AG04449 (cell line): ENCODE measurements at places on chromosomes 11 and 22.
A peak's percentile ranks its signal among the peaks of the same experiment; 100 is the strongest.

DNA sequence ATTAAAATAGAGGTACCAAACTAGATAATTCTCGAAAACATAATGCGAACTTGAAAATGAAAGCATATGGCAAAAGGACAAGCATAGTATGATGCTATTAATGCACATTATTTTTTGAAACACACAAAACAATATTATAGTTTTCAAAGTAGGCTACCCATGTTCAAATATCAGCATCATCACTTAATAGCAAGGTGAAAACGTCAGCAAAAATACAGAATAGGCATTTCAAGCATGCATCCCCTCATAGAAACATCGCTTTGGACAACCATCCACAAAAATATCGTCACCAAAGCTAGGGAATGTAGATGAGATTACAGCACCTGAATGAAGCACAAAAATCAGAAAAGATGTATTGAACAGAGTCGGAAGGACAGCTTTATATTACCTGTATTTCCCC lies 814.5 kb upstream of the LRRC4C start:
- DNase-seq: no peak

DNA sequence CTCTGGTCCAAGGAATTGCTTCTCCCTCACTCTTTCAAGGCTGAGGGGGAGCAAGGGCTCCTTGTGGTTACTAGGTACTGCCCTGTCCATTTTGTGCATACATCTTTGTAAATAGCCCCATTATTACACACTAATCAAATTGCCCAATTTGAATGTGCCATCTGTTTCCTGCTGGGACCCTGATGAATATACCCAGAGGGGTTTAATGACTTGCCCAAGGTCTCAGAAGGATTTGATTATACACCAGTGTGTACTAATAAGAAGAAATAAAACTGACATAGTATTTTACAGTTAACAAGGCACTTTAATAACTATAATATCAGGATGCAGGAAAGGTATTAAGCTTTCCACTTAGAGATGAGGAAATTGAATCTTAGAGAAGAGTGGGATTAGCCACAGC lies 64.6 kb upstream of the PTPRJ start:
- DNase-seq: no peak

DNA sequence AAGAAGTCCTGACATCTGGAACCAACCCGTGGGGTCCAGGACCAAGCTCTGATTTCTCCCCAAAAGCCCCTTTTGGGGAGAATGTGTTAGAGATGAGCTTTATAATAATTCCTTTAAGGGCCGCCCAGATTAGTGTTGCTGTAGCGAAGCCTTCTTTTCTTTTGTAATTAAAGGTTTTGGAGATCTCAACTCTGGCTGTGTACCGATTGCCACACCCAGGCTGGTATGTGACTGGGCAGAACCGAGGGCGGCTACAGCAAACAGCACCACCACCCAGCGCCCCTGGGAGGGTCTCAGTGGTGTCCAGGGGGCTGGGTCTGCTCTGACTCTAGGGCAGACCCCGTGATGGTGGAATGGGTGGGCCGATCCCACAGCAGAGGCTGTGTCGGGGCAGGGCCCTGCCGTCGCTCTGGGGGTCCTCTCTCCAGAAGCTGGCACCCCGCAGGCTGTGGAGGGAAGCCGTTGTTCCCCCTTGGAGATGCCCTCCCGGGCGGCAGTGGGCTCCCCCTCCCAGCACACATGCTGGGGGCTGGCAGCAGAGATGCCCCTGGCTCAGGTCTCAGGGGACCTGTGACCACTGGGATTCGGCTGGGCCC lies 31.0 kb downstream of the TPCN2 start:
- no peak for DNase-seq

DNA sequence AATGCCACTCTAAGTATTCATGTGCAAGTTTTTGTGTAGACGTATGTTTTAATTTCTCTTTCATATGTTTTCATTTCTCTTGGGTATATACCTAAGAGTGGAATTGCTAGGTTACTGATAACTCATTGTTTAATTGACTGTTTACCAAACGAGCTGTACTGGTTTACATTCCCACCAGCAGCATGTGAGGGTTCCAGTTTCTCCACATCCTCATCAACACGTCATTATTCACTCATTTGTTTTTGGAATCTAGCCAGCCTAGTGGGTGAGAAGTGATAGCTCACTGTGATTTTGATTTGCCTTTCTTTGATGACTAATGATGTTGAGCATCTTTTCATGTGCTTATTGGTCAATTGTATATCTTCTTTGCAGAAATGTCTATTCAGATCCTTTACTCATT lies 4.0 kb downstream of the ANKRD13D start:
- DNase-seq: no peak

DNA sequence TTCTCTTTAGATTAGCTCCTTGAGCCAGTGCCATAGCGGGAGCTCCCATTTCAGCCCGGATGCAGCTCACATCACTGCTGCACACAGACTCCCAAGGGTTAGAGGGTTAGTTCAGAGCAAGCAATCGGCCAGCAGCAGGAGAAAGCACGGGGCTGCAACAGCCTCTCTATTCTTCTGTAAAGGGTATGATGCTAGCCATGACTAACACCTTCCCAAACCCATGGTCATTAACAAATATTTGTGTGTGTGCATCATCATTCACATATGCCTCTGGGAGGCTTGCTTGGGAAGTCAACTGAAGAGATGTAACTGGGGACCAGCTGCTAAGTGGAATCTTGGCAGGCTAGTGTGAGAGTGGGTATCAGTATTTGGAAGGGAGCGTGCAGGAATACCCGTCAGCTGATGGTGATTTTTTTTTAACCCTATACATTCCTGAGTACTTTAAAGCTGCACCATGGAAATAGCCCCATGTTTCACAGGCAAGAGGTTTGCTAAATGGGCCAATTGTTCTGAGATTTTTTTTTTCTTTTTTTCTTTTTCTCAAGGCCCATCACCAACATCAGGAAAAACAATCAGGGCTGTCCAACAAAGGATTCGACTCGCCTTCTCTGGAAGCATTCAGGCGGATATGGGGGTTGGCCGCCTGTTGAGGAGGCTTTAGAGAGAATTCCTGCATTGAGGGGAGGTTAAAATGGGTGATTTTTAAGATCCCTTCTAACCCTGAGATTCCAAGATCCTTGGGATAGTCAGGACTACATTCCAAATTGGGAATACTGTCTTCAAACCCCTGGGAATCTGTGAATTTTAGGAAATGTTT lies 33.2 kb upstream of the CCDC89 start:
- peak; percentile 99 for DNase-seq

DNA sequence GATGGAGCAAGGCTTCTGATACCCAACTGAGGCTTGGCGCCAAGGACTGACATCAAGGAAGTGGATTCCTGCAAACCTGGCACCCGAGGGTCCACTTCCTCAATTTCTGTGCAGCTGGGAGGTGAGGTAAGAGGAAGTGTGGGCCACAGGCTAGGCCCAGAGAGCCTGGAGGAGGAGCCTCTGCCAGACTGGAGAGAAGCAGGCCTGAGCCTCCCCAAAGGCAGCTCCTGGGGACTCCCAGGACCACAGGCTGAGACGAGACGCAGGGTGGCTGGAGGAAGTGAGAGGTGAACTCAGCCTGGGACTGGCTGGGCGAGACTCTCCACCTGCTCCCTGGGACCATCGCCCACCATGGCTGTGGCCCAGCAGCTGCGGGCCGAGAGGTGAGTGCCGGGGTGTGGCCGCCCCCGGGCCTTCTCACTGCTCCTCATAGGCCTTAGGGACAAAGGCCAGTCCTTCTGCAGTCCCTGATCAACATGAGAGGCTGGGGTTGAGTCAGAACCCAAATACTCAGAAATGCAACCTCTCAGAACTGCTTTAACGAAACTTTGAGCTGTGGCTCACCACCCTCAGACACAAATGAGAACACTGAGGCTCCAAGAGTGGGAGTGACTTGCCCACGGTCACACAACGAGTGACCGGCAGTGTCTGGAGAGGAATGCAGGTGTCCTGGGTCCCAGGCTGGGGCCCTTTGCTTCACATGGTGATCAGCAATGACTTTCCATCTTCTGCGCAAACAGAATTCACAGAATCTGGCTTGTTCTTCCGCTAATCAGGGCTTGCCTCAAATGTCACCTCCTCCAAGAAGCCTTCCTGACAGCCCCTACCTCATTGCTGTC lies at the start of gene NCF4:
Gene NCF4, plus strand, starts transcription at position 186 of the 839 bp plus-strand sequence. Its CDS starts 166 bp downstream, at position 352.
- DNase-seq: no peak

DNA sequence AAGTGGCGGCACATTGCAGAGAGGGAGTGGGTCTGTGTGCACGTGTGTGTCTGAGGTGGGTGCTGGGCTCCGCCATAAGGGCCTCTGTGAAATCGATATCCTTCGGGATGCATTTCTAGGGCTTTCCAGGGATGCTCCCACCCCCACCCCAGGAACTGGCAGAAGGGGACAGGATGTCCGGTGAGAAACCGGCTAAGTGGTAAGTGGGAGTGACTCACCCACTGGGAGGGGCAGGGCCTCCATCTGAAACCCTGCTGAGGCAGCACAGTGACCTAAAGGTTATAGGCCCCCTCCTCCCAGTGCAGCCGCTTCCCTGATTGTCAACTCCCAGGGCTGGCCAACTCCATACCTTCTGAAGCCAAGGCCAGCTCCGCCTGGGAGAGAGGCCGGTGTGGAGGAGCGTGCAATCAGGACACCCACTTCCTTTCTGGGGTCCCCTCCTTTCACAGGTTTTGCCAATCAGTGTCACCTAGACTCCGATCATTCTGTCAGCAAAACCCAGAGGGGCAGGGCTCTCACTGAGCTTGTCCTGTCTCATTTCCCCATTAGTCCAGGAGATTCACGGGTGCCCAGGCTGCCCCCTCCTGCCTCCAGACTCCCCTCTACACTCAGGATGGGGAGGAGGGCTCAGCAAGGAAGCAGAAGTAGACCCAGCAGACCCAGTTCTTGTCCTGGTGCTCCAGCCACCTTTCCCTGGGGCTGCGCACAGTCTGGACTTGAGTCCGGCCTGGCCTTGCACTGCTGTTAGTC lies 44.5 kb downstream of the NECTIN1 start:
- DNase-seq: no peak

GRCh38 chr22:47698906-47699305 lies 936.5 kb downstream of the TBC1D22A start:
- no peak for DNase-seq

DNA sequence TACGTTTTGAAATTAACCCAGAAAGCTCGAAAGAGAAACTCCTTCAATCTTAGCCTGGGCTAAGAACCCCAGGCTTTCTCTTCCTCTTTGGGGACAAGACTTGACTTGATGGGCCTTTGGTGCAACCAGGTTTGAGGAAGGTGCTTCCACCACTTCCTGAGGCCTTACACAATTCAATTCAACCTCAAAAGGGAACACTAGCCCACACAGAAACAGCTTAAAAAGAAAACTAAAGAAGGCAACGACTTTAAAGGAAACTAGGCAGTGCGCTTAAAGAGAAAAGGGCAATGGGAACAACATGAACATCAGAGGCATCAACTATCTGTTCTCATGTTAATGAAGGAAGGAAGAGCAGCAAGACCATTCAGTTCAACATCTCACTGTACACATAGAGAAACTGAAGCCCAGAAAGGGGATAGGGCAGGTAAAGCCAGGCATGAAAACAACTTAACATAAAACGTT lies 24.8 kb downstream of the PAK1 start:
- DNase-seq: no peak

- DNase-seq: no peak
Measured at GRCh38 chr11:11046781-11047180, 188.9 kb upstream of the ZBED5 start.

DNA sequence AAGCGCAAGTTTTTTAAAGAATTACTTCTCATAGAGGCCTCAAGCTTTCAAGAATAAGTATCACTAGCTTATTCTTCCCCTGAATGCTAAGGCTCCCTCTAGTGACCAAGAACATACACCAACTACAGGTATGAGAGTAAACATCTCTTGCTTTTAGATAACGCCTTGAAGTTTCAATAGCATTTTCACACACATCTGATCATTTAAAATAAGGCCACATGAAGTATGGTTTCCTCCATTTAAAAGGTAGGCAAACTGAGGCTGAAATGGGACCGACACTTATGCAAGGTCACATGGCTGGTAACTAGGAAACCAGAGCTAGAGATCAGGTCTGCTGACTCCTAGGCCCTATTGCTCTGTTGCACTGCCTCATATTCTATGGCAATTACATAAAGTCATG lies 66.5 kb downstream of the CCDC34 start:
- no peak for DNase-seq

GRCh38 chr11:98630736-98631135 lies 390.0 kb upstream of the CNTN5 start:
- no peak for DNase-seq

DNA sequence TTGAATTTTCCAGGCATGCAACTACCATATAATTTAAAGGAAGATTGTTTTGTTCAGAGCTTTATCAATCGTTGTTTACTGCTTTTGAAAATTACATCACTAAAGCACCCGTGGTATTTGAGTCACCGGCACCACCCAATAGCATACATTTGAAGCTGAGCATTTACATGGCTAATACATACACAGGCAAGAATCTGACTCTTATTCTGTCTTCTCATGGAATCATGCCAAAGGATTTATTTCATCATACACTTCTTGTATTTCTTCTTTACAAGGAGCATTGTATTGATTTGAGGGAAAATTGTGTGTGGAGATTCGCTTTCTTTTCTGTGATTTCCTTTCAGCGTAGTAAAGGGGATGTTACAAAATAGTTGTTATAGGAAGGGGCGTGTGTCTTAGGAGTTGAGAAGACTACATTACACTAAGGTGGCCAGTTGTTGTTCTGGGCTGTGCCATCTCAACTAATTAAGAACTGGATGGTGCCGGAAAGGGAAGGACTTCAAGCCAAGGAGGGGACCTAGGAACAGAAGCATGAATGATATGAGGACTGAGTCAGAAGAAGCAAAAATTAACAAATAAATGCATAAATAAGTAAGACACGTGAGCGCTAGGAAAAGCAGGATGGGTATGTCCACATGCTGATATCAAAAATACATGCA lies 12.9 kb upstream of the CD3E start:
- no peak for DNase-seq

DNA sequence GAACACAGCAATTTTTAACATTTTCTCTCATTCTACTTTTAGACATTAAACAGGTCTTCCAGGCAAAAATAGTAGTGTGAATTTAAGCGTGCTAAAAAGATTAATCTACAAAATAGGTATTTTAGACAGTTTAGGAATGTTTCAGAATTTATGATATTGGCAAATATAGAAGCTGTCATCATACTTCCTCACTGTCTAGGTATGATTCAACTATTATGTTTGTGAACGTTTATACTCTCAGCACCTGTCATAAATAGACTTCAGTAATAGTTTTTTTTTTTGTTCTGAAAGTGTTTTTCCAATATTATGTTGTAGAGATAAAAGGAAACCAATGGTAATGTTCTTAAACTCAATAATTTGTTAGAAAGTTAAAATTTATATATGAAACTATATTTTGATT lies 103.0 kb downstream of the ARHGAP42 start:
- no peak for DNase-seq

GRCh38 chr11:122563761-122564160 lies 91.8 kb upstream of the UBASH3B start:
- DNase-seq: no peak

GRCh38 chr11:117037975-117038350 lies 60.3 kb downstream of the SIK3 start:
- DNase-seq: no peak
